T follicular helper cell (primary cell): ENCODE measurements at places on chromosomes 7 and 10.

- no peak for DNase-seq
Measured at GRCh38 chr10:114478281-114478680, 74.0 kb upstream of the AFAP1L2 start.

- no peak for DNase-seq
Measured at GRCh38 chr7:144488977-144489376, 85.5 kb upstream of the NOBOX start.

DNA sequence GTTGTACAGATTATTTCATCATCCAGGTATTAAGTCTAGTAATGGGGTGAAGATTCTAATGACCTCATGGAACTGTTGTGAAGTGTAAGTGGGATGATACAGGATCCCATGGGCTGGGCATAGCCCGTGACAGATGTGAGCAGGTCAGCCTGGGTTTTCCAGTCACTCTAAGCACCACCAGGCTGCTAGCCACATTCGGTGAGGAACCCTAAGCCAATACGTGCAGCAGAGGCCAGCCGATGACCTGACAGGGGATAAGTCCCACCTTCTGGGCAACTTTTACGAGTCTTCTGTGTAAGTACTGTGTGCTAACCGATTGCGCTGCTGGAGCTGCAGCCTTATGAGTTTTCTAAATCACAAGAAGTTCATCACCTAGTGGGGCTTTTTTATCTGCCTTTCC, 7.3 kb downstream of the ZNF503 start:
- DNase-seq, result no peak

DNA sequence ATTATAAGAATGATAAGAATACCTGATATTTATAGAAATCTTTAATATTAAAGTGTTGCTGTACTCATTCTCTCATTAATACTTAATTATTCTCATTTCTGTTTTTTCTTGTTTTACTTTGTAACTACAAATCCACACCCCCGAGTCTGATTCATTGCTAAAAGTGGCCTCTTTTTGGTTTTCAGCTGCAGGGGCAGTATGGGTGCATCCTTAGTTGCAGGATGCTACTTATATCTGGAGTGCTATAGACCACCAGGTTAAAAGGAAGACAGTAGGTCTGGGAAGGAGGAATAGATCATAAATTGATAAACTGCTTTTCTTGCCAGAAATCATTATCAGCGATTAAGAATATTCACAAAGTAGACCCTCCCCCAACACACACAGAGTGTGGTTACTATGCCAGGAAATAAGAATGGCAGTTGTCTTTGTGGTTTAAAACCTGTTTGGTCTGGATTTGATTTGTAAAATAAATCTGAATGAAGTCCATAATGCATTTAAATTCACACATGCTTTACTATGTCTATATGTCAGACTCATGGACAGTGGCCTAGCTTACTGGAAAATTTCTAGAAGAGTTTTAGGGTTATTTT, 96.5 kb downstream of the NRF1 start:
- no peak for DNase-seq

GRCh38 chr7:9017286-9017685, 583.9 kb downstream of the NXPH1 start:
- no peak for DNase-seq

- no peak for DNase-seq
Measured at GRCh38 chr7:25073451-25073850, 51.6 kb downstream of the CYCS start.

GRCh38 chr7:141671705-141672496, 30.1 kb downstream of the DENND11 start:
- DNase-seq, result no peak

GRCh38 chr7:142445019-142445686, 187.3 kb upstream of the PRSS58 start:
- peak; percentile 36 for DNase-seq

DNA sequence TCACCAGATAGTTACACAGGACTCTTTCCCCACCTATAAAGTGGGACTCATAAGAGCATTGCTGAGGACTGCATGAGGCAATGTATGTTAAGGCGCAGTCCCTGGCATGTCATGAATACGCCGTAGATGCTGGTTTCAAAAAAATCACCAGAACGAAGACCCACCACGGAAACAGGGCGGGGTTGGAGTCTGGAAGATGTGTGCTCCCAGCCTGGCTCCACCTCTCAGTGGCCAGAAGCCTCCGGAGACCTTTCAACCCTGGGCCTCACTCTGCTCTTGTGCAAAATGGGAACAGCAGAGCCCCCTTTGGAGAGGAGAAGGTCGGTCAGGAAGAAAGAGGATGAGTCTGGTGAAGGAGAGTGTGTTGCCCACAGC, 12.4 kb upstream of the ZMIZ1 start:
- no peak for DNase-seq

DNA sequence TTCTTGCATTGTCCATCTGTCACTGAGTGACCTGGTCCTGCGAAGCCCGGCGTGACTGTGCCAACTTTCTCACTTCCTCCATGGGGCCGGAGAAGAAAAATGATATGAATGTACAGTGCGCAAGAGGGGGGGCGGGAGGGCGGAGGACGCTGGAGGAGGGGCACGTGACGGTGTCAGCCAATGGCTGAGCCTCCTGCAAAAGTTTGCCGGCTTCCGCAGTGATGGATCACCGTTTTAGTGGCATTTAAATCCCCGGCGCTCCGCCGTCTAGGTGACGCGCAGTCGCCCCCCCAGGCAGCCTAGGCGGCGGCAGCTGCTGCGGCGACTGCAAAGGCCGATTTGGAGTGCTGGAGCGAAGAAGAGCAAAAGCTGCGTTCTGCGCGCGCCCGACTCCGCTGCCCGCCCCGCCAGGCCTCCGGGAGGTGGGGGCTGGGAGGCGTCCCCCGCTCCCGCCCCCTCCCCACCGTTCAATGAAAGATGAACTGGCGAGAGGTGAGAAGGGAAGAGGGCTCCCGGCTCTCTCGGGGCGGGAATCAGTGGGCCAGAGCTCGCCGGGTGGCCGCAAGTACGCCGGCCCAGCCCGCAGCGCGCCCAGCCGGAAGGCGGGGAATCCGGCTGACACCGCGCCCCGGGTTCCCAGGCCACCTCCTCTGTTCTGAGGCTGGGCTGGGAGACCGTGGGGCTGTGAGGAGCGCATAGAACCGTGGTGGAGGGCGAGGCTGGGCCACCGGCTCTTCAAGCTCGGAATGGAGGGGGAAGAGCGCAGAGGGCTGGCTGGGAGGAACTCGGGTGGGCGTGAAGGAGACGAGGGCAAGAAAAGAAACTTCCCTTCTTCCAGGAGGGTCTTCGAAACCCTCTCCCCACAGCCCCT, at the start of gene HOXA1:
TSS of gene HOXA1 (minus strand) at position 104 of the 871 bp plus-strand sequence. CDS start at position 16, 88 bp downstream.
- peak; percentile 69 for DNase-seq

GRCh38 chr7:35248576-35249536, 5.0 kb downstream of the TBX20 start:
- no peak for DNase-seq

- DNase-seq, result no peak
Measured at GRCh38 chr7:157429680-157430224, 92.9 kb downstream of the DNAJB6 start.

DNA sequence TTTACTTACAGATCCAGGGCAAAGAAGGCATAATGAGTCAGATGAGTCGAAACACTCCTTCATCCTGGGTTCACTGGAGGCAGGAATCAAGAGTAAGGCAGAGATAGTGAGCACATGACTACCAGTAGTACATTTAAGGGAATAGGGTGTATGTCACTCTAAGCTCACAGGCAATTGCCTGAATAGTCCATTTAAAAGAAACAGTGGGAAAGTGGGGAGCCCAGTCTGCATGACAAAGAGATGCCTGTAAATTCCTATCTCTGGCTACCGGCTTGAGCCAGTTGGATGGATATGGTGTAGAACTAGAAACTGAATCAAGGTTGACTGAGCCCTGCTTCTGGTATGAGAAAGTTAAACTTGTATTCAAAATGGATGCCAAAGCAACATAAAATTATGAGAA, 861.5 kb upstream of the ZWINT start:
- no peak for DNase-seq

- DNase-seq, result no peak
Measured at GRCh38 chr7:84193747-84194146, 842 bp downstream of the SEMA3A start.

DNA sequence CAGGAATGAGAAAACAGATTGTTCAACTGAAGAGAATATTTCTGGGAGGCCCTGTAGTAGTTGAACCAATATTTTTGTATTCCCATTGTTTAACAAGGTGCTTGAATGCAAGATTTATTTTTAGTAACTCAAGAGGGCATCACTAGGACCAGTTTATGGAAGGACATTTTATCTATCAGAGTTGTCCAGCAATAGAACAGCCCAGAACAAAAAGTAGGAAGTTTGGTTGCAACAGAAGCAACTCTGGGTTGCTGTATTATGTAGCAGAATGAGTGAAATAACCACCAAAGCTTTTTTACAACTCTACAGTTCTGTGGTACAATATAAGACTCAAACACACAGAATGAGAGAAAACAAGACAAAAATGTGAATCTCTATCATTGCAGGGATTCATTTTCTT, 34.7 kb downstream of the CPED1 start:
- no peak for DNase-seq

- DNase-seq, result no peak
Measured at GRCh38 chr10:22662733-22663330, 51.5 kb downstream of the PIP4K2A start.

- DNase-seq, result no peak
Measured at GRCh38 chr10:21969326-21970287, 33.9 kb downstream of the DNAJC1 start.

- DNase-seq, result no peak
Measured at GRCh38 chr7:66047426-66047825, 28.2 kb upstream of the ASL start.

GRCh38 chr7:100626530-100627237, 14.3 kb downstream of the MOSPD3 start:
- DNase-seq, result peak; percentile 86

DNA sequence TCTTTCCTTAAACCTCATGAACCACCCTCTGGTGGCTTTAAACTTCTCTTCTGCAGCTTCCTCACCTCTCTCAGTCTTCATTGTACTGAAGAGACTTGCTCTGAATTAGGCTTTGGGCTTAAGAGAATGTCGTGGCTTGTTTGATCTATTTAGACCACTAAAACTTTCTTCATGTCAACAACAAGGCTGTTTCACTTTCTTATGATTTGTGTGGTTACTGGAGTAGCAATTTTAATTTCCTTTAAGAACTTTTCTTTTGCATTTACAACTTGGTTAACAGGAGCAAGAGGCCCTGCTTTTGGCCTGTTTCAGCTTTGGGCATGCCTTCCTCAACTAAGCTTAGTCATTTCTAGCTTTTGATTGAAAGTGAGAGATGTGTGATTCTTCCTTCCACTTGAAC, 38.1 kb upstream of the CDHR3 start:
- DNase-seq, result no peak

- DNase-seq, result no peak
Measured at GRCh38 chr10:122344741-122345258, 29.7 kb upstream of the PLEKHA1 start.

GRCh38 chr7:70072220-70072619, 473.9 kb downstream of the AUTS2 start:
- no peak for DNase-seq

DNA sequence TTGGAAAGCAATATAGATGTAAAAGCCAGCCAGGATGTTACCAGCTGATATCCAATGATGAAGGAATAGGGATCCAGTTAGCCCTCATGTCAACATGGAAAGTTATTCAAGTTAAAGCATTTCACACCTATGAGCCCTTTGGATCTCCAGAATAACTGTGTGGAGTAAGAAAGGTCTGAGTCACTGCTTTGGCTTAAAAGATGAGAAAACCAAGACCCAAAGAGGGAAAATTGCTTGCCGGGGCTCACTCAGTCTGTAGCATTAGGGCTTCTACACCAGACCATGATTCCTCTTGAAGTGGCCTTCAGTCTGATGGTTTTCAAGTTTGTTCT, 12.6 kb downstream of the LSM5 start:
- no peak for DNase-seq

DNA sequence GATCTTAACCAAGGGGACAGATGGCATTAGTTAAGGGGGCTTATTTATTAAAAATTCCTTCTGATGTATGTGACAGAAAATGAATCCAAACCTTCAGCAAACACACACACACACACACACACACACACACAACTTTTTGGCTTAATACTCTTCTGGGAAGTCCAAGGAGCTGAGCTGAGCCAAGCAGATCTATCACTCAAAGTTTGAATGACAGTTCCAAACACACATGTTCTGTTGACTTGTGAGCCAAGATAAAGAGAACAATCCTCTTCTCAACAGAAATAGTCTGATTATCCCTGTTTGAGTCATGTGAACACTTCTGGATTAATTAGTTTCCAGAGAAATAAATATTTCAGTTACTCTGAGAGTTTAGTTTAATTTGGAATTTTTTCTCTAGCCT, 31.5 kb downstream of the KBTBD2 start:
- no peak for DNase-seq

DNA sequence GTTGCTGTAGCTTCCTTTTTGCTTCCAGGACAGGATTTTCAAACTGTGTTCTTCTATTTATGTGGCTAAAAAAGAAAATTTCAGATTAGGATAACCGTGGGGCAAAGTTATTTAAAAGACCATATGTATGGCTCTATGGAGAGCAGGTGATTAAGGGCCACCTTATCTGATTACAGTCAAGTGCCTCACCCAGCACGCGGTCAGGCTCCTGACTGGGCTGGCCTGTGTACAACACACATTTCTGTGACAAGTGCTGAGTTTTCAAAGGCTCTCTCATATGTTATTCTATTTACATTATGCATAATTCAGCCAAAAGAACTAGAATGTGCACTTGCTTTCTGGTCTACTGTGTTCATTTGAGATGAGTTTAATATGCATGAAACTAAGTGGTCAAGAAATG, 547.4 kb downstream of the PHTF2 start:
- DNase-seq, result no peak

DNA sequence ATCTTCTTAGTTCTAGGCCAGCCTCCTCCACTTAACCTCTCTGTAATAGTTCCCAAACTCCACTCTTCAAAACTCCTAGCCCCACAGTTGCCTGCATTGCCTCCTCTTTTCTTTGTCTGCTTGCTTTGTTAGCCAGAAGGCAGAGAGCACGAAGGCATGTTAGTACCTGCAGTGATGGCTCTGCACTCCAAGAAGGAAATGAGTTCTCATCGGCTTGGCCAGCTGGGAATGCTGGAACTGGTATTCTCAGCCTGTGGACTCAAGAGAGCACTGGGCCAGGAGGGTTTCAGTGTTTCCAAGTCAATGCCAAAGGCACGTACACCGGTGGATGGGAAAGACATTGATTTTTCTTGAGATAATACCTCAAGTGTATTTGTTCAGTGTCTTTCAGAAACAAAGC, 66.3 kb upstream of the HABP2 start:
- no peak for DNase-seq

DNA sequence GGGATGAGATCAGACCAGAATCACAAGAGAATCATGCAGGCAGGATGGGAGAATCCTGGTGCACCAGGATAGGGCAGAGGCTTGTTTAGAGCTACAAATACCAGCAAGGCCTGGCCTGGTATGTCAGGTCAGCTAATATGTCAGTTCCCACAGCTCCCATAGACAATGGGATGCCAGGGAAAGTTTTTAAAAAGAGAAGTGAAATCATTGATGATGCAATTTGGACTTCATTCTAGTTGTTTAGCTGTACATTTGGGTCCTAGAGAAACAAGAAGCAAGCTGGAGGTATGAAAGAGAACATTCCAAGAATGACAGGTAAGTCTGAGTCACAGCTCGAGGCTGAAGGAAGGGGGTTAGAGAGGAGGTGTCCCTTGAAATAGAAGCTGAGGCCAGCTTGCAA, 45.2 kb downstream of the GPR141 start:
- no peak for DNase-seq
